ENCODE measurements at places on chromosomes 1 and 21.

GRCh38 chr1:22207511-22208267 is 64.8 kb upstream of the WNT4 start:
- no peak for DNase-seq

GRCh38 chr1:93537396-93537795 is 89.5 kb downstream of the FNBP1L start:
- no peak for DNase-seq

DNA sequence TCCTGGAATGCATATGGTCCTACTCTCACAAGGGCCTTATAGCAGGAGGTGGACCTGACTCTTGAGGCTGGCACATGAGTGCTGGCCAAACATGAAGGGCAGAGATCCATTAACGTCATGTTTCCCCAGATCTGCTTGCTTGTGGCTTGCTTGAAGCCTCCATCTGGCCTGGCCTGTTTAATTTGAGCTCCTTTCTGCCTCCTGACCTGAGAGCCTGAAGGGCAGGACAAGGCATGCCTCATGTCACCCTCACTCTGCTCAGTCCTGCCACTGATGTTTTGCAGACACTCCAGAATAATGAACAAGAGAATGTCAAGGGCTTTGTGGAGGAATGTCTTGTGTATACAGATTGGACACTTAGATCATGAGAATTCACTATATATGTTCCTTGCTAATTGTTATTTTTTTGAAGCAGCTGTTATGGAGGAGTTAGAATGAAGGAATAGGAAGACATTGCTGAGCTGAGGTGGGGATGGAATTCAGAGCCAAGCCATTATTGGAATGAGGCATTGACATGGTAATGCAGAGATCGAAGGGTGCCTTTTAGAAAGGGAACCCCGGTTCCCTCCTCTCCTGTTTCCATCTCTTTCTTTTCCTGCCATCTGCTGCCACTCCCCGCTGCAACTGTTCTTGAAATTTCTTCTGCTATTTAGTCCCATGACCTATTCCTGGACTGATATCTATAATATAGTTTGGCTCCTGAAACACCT is 457.0 kb upstream of the PROX1 start:
- DNase-seq: no peak

DNA sequence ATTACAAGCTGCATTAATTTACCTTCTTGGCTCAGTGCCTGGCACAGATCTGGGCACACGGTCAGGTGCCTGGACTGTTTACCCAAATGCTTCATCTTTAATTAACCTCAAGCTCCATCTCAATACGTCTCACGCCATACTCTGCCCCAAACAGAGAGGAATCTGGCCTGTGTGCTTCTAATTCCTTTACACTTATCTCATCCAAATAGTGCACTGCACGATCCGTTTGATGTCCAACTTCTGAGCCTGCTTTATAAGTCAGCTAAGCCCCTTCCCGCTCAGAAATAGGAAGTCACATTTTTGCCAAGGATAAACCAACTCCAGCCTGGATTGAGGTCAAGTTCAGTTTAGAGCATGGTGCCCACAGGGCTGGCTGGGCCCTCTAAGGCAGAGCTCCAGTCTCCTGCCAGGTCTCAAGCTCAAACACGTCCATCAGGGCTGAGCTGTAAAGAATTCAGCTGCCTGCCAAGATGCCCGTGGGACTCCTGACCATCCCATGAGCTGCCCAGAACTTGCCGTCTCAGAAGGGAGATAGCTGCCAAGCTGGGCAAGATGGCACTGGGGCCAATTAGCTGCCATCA is 233.5 kb downstream of the TRABD2B start:
- no peak for DNase-seq

- no peak for DNase-seq
Observed at GRCh38 chr1:58576325-58576726, 726 bp downstream of the TACSTD2 start.

DNA sequence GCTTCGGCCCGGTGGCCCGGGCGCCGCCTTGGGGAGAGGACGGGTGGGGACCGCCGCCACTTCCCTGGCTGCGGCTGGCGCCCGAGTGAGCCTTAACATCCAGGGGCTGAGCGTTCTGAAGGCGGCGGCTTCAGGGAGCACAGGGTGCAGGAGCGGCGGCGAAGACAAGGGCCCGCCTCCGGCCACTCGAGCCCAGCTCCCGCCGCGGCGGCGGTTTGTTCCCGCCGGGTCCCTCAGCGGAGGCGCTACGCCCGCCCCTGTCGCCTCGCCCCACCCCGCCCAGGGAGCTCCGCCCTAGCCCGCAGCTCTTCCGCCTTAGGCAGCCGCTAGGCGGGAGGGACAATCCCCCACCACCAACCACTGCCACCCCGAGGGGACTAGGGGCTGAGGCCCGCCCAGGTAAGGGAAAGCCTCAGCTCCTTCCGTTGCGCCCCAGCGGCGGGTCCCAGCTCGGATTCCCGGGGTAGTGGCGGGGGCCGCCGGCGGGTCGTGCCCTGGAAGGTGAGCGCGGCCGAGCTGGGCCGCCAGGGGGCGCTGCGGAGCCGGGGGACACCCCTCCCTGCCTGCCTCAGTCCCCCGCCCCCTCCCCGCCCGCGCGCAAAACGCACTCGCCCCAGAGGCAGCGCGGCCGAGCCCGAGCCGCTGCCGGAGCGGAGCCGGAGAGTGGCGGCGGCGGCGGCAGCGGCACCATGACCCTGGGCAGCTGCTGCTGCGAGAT is at the start of gene FOXD2:
Gene FOXD2 (plus strand): TSS at position 598 of the 718 bp plus-strand sequence. CDS start 92 bp downstream, at position 690.
- peak; percentile 91 for DNase-seq

DNA sequence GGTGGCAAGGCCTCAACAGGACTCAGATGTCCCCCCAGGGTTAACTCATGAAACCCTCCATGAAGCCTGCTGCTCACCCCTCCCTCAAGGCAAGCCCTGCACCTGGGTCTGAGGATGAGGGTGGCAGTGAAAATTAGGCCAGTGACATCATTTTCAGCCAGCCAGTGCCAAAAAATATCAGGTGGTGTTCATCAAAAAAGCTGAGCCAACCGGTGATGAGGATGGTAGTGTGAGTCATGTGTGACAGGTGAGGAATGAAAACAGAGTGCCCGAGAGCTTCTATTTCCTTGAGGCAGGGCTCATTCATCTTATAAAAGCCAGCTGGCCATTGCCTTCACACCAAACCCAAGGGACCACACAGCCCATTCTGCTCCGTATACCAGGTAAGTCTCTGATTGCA is at the start of gene SPRR1A:
Gene SPRR1A (plus strand): TSS at position 339 of the 400 bp plus-strand sequence. CDS start 1,150 bp downstream, outside the sequence.
- no peak for DNase-seq

DNA sequence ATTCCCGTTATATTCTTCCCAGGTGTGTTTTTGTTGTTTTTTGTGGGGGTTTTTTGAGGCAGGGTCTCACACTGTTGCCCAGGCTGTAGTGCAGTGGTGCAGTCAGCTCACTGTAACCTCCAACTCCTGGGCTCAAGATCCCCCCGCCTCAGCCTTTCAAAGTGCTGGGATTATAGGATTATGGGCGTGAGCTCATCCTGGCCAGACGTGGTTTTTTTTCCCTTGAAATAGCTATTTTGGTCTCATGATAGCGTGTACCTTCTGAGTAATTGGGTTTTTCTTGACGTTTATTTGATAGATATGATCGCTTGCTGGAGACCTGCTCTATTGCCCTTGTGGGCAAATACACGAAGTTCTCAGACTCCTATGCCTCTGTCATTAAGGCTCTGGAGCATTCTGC is 17.6 kb downstream of the CTPS1 start:
- DNase-seq: no peak

DNA sequence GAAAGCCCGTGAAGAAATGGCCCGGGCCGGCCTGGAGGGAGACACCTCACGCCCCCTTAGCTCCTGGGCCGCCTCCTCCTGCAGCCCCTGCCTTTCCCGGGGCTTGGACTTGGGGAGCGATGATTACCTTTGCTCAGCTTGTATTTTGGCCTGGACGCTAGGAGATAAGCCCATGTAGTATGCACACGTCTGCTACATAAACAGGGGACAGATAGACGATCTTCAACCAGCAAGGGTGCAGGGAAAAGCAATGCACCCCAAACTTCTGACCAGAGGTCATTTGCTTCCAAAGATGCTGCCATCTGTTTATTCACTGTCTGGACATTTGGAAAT is 936 bp downstream of the TP73 start:
- DNase-seq: no peak

GRCh38 chr1:14392161-14392858 is 206.2 kb upstream of the KAZN start:
- DNase-seq: no peak

DNA sequence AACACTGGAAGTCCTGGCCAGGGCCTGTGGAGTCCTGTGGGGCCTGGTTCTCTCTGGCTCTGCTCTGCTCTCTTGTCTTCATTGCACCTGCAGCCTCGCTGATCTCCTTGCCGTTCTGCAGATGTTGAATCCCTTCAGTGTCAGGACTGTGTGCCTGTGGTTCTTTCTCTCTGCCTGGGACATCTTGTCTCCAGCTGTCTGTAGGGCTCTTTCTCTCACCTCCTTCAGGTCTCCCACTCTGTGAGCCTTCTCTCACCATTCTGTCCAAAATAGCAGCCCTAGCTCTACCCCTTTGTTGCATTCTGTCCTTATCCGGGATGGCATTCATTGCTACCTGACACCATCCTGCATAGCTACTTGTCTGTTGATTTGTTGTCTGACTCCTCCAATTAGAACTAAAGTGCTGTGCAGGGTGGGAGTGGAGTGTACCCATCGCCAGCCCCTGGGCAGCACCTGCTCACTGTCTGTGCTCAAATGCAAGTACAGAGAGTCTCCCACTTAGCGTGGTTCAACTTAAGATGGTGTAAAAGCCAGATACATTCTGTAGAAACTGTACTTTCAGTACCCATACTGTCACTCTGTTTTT is 8.9 kb downstream of the PGBD2 start:
- no peak for DNase-seq

DNA sequence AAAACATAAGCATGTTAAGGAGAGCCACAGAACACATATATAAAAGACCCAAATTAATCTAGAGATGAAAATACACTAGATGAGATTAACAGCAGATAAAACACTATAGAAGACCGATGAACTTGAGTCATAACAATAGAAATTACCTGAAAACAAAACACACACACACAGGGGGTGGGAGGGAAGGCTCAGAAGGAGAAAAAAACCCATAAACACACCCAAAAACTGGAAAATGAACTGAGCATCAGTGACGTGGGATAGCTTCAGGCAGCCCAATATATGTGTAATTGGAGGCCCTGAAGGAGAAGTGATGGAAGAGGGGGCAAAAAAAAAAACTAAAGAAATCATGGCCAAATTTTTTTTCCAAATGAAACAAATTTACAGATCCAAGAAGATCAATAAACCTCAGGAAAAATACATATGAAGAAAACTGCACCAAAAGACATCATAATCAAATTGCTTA is 11.4 kb downstream of the ALDH9A1 start:
- no peak for DNase-seq

GRCh38 chr21:27647401-27647800 is 680.5 kb upstream of the ADAMTS5 start:
- DNase-seq: no peak

GRCh38 chr1:218584418-218585155 is 239.5 kb downstream of the TGFB2 start:
- DNase-seq: no peak

DNA sequence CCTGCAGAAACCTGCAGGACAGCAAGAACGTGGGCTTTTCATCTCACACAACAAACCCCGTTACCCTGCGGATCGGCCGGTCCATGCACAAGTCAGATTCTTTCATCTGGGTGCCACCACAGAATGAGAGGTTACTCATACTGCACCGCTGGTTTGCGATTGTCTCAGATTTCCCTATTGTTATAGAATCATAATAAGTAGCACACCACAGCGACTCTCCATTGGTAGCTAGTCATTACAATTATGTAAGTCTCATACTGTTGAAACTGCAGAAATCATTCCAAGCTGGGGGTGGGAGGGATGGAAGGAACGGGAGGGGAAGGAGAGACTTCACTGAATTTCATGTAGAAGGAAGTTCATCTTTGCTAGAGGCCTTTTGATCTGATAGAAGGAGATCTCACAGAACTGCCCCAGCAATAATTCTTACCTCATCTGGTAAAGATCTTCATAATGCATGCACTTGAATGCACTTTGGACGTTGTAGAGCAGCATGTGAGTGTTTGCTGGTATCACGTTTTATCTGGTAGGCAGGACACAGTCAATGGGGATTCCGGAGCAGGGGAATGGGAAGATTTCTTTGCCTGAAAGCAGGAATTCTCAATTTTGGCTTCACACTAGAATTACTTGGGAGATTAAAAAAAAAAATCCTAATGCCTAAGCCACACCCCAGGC is 221.1 kb downstream of the KIF26B start:
- no peak for DNase-seq

- DNase-seq: no peak
Observed at GRCh38 chr1:22488319-22488718, 36.7 kb downstream of the ZBTB40 start.

GRCh38 chr1:33988161-33988560 is 124.3 kb downstream of the HMGB4 start:
- DNase-seq: no peak

DNA sequence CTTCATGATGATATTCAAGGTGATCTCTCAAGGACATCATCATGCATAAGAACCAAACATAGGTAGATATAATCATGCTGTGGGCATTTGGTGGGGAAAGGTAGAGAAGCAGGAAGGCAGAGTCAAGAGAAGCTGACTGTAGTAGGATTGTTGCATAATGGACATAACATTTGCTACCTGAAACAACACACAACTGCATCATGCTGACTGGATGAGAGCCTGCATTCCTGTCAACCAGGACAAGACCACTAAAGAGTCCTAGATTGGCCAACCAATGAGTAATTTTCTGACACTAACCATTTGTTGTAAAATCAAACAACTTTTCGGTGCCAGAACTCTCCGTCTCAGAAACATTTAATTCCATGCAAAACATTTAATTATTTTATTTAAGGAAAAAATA is 377.2 kb downstream of the PLPP3 start:
- DNase-seq: no peak

DNA sequence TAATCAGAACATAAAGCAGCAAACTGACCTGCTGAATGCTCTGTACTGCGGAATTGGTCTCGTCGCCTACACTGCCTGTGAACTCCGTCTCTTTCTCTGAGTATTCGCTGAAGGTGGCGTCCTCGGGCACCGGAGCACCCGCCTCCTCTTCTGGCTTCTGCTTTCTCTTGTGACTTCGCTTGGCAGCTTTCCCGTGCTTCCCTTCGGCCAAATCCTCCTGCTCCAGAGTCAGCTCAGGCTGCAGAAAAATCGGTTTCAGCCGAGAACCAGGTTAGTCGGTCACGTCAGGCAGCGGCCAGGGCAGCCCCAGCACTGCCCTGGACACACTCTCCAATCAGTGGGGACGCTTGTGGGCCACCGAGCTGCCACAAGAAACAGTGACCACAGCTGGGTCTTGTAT is 35.8 kb upstream of the RIPK4 start:
- no peak for DNase-seq

GRCh38 chr1:67532452-67533216 is 102.4 kb upstream of the SERBP1 start:
- peak; percentile 7 for DNase-seq

- DNase-seq: no peak
Observed at GRCh38 chr1:179745131-179745611, 2.1 kb downstream of the FAM163A start.

GRCh38 chr1:22582661-22583635 is 19.7 kb downstream of the EPHA8 start:
- DNase-seq: no peak

GRCh38 chr1:25174363-25174729 is 58.0 kb downstream of the SYF2 start:
- no peak for DNase-seq
